ENCODE measurements at places on chromosomes 11 and 22.

- peak; percentile 42 for DNase-seq
Measured at GRCh38 chr11:73141309-73142127, 600 bp downstream of the FCHSD2 start.

GRCh38 chr11:3232956-3233355 is 739 bp upstream of the MRGPRE start:
- DNase-seq: no peak

DNA sequence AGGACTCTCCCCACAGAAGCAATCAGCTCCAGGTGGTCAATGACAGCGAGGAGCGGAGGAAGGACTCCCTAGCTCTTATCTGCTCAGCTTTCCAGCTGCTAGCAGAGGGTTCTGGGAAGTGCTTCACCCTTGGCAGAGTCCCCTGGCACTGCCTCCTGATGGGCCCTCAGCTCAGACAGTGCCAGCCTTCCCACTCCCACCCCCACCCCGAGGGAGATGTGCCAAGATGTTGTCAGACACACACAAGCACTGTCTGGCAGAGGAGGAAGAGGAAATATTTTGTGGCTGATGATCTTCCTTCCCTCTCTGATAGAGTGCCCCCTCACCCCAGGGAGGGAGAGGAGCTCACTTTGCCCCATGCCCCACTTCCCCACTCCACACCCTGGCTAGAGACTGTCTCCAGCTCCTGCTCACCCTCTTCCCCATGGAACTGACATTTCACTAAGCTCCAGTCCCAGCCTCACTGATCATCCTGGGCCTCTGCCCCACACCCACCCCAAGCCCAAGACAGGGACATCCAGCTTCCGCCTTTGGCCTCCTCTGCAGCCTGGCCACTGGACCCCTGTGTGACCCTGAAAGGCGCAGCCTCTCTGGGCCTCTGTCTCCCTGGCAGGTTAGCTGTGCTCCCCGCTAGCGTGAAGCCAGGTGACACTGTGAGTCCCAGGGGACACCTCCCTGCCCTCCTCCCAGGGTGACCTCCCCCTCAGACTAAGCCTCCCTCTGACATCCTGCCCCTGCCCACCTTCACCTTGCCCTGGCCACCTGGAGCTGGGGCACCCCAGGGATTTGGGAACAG is 44.5 kb downstream of the SLCO2B1 start:
- DNase-seq: no peak

DNA sequence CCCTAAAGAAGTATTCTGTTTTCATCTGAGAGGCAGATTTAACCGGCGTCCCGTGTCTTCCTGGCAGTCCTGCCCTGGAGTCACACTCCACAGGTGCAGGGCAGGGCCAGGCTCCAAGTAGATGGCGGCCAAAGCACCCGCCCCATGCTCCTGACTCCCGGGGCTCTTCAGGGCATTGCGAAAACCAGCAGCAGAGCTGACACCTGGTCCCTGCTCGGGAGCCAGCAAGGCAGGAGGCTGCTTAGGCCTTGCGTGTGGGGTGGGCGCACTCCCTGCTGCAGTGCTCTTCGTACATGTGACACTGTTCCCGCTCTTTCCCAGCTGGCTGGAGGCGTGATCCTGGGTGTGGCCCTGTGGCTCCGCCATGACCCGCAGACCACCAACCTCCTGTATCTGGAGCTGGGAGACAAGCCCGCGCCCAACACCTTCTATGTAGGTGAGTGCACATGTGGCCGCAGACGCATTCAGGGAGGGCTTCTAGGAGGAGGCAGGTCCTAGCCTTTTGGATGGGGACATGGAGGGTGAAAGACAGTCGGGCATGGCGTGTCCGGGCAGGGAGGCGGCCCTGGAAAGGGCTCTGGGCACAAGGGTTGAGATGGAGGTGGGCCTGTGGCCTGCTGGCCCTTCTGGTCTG is 10.3 kb upstream of the TSSC4 start:
- DNase-seq: no peak

GRCh38 chr22:25461301-25461700 is 103.2 kb upstream of the GRK3 start:
- DNase-seq: no peak

- no peak for DNase-seq
Measured at GRCh38 chr22:42862045-42862734, 5.1 kb upstream of the ARFGAP3 start.

DNA sequence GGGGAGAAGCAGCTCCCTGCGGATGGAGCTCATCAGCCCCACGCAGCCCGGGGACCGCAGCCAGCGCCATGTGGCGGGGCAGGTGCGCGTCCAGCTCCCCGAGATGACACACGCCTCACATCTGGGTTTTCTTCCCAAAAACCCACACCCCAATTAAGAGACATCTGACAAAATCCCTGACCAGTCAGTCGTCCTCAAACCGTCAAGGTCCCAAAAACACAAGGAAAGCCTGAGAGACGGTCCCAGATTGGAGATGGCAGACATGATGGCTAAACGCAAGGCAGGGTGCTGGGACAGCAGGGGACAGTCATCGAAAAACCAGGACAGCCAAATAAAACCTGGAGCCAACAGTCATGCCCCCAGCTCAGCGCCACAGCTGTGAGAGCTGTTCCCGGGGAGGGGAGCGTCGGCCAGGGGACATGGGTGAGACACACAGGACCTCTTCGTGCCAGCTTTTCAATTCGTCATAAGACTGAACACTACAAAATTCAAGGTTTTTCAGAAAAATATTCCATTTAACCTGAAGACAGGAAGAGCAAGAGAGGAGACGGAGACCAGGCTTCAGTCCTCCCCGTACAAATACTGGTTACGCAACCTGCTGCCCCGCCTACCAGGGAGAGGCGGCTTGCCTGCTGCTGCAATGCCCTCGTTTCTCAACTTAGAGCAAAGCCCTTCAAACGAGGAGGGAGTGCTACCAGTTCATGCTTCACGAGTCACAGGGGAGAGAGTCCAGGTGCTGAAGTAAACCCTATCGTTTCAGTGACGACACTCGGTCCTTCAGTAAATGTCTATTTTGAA is 10.5 kb downstream of the TOLLIP start:
- no peak for DNase-seq

DNA sequence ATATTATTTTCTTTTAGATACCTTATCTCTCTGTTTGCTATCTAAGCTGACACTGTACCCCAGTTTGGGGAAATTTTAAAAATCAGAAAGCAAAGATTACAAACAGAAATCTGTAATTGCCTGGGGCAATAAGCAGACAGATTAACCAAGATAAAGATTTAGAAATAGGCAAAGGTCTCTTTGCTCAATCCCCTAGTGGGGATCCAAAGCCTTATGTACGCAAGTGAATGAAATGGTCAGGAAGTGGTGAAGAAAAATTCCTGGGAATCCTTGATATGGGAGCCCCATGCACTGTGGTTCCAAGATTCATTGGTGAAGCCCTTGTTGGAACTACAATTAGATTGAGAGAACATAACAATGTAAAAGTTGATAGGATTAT is 139.5 kb upstream of the GUCY1A2 start:
- no peak for DNase-seq

DNA sequence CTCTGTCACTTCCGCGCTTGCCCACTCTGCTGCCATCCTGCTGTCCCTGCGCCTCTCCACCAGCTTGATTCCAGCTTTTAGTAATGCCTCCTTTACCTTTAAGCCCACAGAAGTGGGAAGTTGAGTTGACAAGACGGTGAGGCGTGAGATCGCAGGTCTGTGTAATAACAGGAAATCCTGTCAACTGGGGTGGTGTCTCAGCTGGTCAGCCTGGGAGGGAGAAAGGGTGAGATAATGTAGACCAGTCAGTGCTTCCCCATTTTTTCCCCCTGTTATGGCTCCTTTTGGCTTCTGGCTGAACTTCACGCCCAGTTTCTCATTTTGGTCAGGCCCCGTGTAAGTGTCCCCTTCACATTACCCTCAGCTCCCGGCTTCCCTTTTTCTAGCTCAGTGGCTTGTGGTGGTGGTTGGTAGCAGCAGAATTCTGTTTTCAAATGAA is 98.9 kb downstream of the TRAF6 start:
- DNase-seq: no peak

DNA sequence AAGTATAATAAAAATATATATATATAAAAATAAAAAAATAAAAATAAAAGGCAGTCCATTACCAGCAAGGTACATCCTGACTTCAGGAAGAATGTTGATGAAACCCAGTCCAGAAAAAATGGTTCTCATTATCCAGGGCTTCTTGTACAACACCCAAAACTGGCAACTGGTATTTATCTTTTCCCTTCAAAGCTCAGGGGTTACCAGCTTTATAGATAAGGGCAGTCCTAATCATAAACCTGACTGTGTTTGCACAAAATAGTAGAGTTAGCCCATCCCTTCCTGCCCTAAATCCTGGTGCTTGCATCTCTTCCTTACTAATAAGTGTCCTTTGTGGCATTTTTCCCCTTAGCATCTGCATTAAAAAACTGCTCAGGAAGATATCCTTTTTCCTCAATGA is 97.5 kb downstream of the CSTPP1 start:
- no peak for DNase-seq

GRCh38 chr11:7573193-7573557 is 59.4 kb downstream of the PPFIBP2 start:
- no peak for DNase-seq

GRCh38 chr11:130428316-130429119 is at the start of gene ADAMTS8:
Gene ADAMTS8, minus strand, starts transcription at chr11:130428609. Its CDS starts 323 bp downstream, at chr11:130428286.
- DNase-seq: no peak

DNA sequence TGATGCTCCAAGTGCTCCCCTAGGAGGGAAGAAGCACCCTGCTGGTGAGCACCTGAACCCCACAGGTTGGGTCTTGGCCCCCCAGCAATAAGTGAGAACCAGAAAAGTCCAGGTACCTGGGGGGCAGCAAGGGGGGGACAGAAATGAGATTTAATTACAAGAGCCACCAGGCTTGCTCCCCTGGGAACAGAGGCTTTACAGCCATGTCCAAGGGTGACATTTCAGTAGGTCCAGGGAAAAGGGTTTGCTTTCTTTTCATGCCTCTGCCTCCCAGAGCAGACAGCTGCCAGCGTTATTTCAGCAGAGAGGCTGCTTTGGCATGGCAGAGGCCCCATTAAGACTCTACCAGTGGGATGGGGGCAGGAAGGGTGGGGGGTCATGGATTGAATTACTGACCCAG is 437.7 kb downstream of the BUD13 start:
- no peak for DNase-seq

DNA sequence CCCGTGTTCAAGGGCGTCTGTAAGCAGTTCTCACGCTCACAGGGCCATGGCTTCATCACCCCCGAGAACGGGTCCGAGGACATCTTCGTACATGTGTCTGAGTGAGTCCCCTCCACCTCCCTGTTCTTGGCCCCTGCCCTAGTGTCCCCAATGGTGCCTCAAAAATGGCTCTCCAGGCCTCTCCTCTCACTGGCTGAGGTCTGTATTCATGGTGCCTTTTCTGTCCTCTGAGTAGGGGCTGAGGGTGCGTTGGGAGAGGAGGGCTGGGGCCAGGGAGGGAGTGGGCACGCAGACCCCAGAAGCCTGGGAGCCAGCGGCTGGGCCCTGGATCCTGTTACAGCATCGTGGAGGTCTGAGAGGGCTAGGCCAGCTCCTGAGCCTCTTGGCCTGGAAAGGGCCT is 12.9 kb downstream of the CSDC2 start:
- DNase-seq: no peak

DNA sequence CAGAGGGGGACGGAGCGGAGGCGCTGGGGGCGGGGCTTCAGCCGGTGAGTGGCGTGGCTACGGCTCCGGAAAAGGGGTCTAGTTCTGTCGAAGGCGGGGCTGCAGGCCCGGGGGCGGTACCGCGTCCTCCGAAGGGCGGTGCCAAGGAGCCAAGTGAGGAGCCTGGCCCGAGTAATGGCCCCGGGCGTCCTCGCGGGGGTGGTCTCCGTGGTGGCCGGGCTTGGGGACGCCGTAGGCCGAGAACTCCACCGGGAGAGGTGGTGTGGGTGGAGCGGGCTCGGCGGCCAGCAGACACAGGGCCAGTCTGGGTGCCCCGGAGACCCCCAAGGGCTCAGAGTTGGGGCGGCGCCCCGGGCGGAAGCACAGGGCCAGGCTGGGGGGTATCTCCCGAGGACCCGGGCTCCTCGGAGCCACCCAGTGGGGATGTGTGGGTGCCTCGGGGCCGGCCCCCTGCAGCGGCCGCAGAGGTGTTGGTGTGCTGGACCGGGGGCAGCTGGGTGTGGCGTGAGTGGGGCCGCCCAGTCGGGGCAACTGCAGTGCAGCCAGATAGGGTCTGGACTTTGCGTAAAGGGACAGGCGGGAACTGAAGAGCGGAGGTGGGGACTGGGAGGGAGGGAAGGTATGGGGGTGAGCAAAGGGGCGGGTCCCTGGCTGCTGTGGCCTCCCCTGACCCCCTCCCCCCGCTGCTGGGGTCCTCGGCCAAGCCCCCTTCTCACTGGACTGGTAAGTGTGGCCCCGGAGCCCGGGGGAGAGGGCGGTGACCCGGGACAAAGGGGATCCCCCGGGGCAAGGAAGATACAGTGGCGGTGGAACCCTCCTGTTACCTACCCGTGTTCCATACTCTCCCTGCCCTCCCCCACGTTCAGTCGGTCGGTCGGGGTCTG is 838 bp downstream of the FKBP2 start:
- DNase-seq: no peak

- DNase-seq: no peak
Measured at GRCh38 chr11:60310407-60310998, 16.6 kb upstream of the MS4A6E start.

GRCh38 chr11:17599460-17599925 is 52.4 kb downstream of the OTOG start:
- DNase-seq: no peak

GRCh38 chr11:120350637-120351036 is 14.4 kb downstream of the ARHGEF12 start:
- DNase-seq: no peak

DNA sequence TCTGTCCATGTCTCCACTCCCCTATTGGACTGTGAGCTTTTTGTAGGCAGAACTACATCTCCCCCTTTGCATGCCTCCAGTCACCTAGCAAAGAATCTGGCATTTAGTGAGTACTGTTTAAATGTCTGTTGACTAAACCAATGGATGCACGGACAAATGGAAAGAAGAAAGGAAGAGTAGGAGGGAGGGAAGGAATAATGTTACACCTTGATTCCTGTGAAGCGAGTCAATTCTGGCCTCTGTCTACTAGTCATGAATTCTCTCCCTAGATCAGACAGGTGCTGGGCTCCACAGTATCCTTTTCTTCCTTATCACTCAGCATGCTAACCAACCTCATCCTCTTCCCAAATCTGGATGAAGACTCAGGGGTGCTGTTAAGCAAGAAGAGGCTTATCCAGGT is 33.6 kb downstream of the GALNT18 start:
- DNase-seq: no peak

DNA sequence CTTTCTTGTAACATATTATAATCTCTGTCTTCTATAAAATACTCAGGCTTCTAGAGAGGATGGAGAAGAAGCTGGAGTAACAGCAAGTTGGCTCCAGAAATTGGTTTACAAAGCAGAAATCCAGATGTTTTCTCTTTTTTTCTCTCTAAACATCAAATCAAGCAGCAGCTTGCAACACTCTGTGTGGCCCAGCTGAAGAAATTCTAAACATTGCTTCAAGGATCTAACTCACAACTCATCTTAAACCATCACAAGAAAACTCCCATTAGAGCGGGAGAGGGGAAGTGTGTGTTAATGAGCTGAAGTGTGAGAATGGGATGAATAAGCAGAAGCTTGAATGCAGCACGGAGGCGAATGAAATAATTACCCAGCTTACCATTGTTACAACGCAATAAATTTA is 146.5 kb downstream of the OPCML start:
- DNase-seq: no peak
